NB4 (cell line): ENCODE measurements at places on chromosomes 5 and 9.

- DNase-seq, result peak; percentile 30
Measured at GRCh38 chr5:66769839-66770617, 173.8 kb downstream of the MAST4 start.

- DNase-seq, result peak; percentile 97
Measured at GRCh38 chr5:175696139-175696854, 38.4 kb downstream of the HRH2 start.

DNA sequence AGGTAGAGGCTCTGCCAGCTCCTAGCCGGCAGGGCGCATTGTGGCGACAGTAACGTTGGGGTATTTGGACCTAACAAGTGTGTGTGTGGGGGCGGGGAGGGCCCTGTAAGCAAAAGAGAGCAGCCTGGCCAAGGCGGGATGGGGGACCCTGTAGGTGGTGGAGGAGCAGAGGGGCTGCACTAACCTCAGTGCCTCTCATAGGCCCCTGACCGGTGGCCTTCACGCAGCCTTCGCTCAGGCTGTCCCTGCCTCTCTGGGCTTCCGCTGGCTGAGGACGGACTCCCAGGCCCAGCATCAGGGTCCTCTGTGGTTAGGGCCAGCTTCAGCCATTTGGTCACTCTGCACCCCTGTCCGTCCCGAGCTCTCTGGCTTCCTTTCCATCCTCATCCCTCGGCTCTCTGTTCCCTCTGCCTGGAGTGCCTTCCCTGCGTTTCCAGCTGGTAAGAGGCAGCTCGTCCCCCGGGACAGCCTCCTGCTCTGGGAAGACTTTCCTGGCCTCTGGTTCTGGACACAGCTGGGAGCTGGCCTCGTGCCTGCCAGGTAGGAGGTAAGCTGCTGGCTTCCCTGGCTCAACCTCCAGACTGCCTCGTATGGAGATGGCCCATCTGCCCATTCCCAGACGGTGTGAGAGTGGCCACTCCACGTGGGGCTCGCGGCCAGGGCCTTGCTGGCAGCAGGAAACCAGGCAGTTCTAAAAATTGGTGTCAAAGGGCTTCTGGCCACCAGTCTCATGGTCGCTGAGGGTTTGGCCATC is 39.3 kb upstream of the PHYKPL start:
- DNase-seq, result no peak

DNA sequence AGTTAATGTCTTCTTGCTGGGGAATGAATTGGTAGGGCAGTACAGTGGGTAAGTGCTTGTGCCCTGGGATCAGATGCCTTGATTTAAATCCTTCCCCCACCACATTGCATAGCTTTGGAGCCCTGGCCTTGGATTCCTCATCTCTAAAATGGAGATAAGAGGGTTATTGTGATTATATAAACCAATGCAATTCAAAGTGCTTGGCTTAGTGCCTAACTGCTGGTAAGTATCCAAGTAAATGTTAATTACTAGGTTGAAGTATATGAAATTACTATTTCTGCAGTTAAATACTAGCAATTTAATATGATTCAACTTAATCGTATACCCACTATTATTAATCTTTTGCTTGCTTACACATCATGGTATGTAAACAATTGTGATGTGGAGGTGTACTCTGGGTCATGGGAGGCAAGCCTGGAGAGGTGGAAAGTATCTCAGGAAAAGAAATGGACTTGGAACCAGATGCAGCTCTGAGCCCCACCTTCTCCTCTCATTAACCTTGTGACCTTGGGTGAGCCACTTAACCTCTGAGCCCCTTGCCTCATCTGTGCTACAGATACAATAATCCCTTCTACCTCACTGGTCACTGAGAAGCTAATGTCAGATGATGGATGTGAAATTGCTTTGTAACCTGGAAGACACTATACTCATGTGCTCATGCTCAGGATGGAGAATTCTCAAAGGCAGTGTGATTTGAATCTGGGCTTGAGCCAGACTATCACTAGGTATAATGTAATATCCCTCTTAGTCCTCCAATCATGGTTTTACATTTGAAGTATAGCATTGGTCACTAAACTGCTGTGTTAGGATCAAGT is 23.8 kb downstream of the NEUROG1 start:
- no peak for DNase-seq

DNA sequence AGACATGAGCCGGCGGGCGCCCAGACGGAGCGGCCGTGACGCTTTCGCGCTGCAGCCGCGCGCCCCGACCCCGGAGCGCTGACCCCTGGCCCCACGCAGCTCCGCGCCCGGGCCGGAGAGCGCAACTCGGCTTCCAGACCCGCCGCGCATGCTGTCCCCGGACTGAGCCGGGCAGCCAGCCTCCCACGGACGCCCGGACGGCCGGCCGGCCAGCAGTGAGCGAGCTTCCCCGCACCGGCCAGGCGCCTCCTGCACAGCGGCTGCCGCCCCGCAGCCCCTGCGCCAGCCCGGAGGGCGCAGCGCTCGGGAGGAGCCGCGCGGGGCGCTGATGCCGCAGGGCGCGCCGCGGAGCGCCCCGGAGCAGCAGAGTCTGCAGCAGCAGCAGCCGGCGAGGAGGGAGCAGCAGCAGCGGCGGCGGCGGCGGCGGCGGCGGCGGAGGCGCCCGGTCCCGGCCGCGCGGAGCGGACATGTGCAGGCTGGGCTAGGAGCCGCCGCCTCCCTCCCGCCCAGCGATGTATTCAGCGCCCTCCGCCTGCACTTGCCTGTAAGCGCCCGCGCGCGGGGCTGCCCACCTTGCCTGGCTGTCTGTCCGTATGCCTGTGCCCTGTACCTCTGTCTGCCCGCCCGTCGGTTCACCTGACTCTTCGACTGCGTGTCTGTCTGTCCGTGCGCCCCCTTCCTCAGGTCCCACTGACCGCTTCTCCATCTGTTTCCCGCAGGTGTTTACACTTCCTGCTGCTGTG is 412 bp downstream of the FGF18 start:
- no peak for DNase-seq

DNA sequence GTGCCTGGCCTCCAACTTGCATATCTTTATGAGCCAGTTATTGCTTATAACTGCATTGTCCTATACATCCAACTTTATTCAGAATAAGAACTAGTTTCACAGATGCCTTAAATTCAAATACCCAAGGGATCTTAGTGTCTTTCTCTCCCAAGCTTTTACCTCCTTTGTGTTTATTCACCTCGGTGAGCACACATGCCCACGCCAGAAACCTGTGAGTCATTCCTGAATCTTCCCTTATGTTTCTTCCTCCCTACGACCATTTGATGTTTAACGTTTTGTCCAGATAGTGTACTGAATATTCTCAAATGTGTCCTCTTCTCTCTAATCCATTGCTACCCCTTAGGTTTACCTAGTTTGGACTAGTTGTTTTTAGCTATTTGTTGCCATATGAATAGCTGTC is 55.5 kb upstream of the MEGF10 start:
- no peak for DNase-seq

- no peak for DNase-seq
Measured at GRCh38 chr5:122985006-122985700, 51.4 kb downstream of the PPIC start.
